ENCODE measurements at places on chromosomes 7 and 10.

- no peak for DNase-seq
Measured at GRCh38 chr10:42768581-42769152, 13.9 kb upstream of the BMS1 start.

- no peak for DNase-seq
Measured at GRCh38 chr7:50544992-50545391, 20.2 kb downstream of the DDC start.

GRCh38 chr10:72037266-72037665, 51.1 kb downstream of the SPOCK2 start:
- no peak for DNase-seq

- DNase-seq, result no peak
Measured at GRCh38 chr7:84829719-84830118, 357.1 kb downstream of the SEMA3D start.

DNA sequence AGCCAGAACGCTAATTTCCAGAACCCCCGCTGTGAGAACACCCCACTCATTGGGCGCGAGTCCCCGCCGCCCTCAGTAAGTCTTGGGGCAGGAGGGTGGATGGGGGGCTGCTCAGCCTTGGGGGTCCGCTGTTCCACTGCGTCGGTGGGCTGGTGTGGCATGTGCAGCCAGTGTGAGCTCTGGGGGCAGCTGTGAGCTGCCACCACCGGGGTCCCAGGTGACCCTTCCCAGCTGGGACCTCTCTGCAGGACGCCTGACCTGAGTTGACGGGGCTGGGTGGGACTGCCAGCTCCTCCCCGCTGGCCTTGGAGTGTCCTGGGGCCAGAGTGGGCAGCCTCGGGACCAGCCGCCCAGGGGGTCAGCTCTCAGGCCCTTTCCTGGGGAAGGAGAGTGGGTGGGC, 27.2 kb downstream of the TTYH3 start:
- no peak for DNase-seq

DNA sequence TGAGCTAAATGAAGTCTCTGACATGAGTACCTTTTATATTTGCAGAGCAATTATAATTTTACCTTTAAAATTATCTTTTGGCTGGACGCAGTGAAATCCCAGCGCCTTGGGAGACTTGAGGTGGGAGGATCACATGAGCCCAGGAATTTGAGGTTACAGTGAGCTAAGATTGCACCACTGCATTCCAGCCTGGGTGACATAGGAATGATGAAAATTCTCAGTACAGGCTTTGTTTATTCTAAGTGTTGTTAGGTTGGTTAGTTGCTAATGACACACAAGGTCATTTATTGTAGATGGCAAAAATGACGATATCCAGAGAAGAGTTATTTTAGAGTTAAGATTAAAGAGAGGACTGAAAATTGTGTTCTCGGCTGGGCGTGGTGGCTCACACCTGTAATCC, 87.6 kb downstream of the XRCC2 start:
- no peak for DNase-seq

DNA sequence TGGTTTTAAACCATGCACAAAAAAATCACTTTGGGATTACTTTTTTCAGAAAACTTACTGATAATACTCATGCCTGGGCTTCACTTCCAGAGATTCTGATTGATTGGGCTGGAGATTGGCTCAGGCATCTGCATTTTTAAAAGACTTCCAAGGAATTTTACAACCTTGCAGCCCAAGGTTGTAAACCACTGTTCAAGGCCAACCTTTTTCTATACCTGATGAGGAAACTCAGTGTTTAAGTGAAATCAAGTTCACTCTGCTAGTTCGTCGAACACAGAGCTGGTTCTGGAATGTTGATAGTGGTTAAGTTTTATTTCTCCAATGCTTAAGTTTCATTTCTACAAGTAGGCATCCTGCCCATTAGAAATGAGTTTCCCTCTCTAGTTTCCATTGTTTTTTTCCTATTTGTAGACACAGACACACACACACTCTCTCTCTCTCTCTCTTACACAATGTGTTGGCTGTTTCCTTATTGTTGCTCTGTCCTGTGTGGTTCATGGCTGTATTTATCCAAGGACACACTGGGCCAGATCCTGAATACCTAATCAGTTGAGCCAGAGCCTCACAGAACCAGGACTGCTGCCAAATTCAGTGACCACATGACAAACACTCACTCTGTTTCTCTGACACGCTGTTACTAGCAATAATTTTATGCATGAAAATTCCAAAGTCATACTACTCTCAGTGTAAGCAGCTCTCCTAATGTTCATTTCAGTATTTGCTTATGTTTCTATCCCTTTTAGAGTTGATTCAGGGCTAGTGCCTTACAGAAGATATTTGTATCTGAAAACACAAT, 3.7 kb upstream of the IFIT1B start:
- no peak for DNase-seq

- DNase-seq, result no peak
Measured at GRCh38 chr7:143492799-143493739, 15.4 kb downstream of the TAS2R41 start.

GRCh38 chr7:41135511-41135910, 567.4 kb downstream of the INHBA start:
- no peak for DNase-seq

GRCh38 chr10:49151025-49151445, 17.2 kb upstream of the FAM170B start:
- no peak for DNase-seq

DNA sequence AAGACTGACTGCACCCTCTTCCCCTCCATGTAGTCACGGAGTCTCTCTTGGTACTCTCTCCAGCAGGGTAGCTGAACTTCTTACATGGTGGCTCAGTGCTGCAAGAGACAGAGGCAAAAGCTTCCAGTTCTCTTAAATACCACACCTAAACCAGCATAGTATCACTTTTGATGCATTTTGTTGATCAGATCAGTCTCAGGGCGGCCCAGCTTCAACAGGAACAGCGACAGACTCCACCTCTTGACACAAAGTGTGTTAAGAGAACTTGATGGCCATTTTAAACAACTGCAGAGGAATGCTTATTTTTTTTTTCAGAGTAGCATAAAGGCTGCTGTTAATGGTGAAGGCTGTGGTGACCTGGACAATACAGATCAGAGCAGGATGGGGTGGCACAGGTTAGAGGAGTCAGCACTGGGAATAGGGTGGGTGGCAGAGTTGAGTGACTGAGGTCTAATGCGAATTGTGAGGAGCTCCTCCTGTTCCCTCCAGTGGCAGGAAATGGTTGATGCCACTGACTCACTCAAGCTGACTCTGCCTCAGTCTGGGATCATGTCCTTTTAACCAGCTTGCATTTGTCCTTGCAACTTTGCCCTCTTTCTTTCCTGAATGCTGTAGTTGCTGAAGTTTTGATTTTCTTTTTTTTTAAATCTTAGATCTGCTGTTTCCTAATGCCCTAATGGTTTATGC, 17.3 kb downstream of the MGAM start:
- no peak for DNase-seq

DNA sequence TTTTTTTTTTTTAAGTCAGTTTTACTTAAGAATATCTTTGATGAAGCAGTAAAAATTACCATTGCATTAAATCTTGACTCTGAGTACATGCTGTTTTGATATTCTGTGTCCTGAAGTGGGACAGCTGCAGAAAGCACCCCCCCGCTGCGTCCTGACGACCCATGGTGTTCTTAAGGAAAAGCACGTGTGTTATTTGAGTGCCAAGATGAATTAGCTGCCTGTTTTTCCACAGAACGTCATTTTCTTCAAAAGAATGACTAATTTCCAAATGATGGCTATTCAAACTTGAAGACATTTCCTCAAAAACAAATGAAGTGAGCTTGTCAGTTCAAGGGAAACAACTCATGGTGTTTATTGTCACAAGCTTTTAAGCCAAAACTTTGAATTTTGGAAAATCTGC, 45.9 kb downstream of the CREM start:
- DNase-seq, result no peak

GRCh38 chr7:104328970-104329825, 795 bp downstream of the LHFPL3 start:
- no peak for DNase-seq

DNA sequence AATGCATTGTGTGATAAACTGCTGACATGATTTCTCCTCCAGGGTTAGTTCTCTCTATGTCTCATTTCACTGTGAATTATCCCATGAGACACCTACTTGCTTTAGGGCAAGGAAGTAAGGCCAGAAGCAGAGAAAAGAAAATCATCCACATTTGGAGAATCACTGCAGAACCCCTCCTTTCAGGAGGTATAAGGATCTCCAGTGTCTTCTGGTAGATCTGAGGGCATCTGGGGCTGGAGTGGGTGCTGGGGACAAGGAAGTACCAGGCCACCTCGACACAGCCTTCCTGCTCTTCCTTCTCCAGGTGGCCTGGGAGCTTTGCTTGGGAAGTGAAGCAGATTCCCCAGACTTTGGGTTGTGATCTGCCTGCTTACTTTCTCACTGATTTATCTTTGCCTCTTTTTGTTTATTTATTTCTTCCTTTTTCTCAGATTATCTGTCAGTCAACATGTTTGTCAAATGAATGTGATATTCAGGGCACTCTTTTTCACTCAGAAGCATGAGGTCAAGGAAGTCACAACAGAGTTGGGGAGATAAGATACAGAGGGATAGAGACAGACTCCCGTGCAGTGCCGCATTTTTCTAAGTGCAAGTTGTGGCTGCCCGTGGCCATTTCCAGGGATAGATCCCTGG, 12.4 kb upstream of the CAMK2G start:
- DNase-seq, result no peak

DNA sequence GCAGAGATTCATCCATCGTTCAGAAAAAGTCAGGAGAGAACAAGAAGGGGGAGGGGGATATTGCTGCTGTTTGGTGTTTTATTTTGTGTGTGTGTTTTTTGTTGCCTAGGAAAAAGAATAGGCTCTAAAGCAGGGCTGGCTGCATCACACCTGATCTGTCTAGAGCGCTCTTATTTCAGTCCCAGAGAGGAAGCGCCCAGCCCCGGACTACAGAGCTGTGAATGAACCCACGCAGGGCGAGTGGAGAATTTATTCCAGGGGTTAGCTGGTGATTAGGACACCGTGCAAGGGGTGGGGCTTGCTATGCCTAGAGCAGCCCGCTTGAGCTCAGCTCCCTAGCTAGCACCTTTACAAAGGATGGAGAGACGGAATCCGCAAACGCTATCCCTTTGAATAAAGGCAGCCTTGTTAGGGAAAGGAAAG, 621 bp upstream of the FAM13C start:
- no peak for DNase-seq

GRCh38 chr7:124552217-124552616, 213.4 kb downstream of the GPR37 start:
- DNase-seq, result no peak

DNA sequence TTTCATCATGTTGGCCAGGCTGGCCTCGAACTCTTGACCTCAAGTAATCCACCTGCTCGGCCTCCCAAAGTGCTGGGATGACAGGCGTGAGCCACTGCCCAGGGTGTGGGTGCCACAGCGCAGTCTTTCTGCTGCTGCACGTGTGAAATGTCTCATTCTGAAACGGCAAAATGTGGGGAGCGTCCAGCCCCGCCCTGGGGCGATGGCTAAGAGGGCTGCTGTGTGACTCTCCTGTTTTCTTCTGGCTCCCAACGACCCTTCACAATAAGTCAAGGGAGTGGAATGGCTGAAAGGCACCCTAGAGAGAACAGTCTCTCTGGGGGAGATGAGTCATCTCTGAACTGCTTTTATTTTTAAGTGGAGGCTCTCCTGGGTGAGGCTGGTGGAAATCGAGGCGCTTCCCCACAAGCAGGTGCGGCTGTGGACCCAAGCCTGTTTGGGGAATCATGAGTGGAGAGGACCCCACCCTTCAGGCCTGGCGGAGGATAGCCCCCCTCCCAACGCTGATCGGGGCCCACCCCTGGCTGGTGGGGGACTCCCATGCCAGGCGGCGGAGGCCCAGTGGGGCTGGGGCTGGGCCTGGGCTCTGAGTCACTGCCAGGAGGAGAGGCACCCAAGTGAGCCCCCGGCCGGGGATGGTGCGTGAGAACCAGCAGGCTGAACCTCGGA, 18.0 kb downstream of the ADAP1 start:
- DNase-seq, result no peak

GRCh38 chr10:131728286-131729228, 172.3 kb upstream of the PPP2R2D start:
- no peak for DNase-seq

GRCh38 chr10:48946332-48946731, 6.7 kb upstream of the LRRC18 start:
- no peak for DNase-seq

GRCh38 chr10:83930-84530, 34.9 kb upstream of the TUBB8 start:
- no peak for DNase-seq

DNA sequence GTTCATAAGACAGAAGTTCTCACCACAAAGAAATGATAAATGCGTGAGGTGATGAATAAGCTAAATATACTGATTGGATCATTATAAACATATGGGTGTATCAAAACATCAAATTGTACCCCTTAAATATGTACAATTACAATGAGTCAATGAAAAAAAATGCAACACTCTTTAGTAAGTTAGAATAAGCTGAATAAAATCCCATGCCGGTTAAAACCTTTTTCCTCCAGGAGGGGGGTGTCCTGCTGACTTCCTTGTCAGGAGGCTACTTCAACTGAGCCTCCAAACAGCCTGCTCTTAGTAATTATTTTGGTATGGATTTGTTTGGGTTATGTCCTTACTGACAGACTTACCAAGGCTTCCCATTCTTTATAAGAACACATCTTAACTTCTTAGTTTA, 649.1 kb downstream of the INHBA start:
- DNase-seq, result no peak

DNA sequence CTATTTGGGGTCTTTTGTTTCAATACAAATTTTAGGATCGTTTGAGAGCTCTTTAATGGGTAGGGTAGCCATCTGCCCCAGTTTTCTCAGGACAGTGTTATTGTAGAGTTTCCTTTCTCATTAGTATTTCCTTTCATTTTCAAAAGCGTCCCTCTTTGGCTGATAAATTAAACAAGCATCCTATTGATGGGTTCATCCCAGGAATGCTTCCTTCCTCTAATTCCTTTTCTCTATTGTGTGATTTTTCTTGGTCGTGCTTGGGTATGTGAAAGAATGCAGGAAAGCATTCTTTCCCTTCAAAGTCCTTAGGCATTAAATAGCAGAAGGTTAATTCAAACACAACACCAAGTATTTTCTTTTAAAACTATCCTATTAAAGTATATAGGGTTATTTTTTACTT, 14.0 kb downstream of the SLC13A1 start:
- DNase-seq, result no peak

DNA sequence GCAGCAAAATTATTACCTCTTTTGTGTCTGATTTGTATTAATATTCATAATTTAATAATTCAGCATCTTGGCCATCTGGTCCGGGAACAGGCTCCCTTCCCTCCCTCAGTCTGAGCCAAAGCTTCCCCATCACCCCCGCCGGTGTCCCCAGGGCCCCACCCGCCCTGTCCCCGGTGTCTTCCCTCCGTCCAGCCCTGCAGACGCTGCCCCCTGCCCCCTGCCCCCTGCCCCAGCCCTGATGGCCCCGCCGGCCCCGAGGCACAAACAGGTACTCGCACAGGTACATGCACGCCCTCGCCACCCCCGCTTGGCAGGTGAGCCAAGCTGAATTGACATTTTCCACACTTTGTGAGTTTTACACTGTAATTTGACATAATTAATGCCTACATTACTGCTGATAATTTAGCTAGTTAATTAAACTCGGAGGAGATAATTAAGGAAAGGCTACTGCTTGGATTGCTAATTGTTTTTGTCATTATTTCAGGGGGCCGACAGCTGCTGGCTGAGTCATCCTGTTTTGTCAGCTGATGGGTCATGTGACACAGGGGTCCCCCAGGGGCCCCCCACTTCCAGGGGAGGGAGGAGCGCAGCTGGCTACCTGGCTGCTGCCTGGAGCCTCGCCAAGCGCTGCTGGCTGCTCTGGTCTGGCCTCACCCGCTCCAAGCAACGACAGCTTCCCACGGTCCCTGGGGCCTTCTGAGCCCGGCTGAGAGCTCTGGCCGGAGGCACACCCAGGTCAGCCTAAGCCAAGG, 36.6 kb downstream of the MICALL2 start:
- DNase-seq, result no peak
